CD4-positive, alpha-beta T cell treated with Interferon gamma for 1 hour (primary cell): ENCODE measurements at places on chromosomes 2 and 18.

GRCh38 chr2:526918-527317 lies 150.3 kb downstream of the TMEM18 start:
- no peak for DNase-seq

- no peak for DNase-seq
Observed at GRCh38 chr2:49131801-49132200, 22.5 kb downstream of the FSHR start.

DNA sequence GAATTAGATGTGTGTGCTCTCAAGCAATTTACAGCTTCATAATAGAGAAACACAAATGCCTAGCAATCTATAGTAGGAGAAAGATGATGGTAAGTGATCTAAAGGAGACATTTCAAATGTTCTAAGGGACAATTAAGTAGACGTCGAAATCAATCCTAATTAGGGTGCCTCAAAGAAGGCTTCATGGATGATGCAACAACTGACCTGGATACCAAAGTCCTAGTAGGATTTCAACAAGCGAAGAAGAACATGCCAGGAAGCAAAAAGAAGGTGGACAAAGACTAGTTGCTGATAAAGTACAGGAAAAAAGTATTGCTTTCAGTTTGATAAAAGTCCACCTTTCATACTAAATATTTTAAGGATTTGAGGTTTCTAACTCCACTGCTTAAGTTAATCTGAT lies 12.5 kb downstream of the FIGN start:
- DNase-seq: no peak

DNA sequence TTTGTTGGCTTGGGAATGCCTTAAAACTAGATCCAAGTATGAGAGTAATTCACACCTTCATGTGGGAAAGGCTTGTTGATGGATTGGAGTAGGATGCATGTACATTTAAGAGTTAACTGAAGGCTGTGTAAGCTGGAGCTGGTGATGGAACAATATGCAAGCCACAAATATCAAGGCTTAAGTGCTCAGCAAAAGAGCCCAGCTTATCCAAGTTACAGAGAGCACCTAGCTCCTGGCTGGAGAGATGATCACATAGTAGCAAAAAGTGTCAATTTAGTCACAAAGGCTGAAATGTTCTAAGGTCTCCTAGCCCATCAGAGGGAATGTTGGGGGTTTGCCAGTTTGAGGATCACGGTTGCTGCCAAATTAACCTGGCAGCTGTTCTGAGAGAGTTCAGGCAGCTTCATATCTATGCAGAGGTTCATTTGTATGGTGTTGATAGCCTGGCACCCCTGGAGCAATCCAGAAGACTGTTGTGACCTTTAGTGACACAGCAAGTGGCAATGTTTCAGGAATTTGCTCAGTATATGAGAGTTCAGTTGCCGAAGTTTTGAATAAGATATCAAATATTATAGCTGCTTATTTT lies 228.2 kb downstream of the DOK6 start:
- no peak for DNase-seq

GRCh38 chr2:7226501-7226900 lies 309.3 kb downstream of the RNF144A start:
- DNase-seq: no peak

- DNase-seq: no peak
Observed at GRCh38 chr18:49846718-49847470, 33.6 kb upstream of the ACAA2 start.

DNA sequence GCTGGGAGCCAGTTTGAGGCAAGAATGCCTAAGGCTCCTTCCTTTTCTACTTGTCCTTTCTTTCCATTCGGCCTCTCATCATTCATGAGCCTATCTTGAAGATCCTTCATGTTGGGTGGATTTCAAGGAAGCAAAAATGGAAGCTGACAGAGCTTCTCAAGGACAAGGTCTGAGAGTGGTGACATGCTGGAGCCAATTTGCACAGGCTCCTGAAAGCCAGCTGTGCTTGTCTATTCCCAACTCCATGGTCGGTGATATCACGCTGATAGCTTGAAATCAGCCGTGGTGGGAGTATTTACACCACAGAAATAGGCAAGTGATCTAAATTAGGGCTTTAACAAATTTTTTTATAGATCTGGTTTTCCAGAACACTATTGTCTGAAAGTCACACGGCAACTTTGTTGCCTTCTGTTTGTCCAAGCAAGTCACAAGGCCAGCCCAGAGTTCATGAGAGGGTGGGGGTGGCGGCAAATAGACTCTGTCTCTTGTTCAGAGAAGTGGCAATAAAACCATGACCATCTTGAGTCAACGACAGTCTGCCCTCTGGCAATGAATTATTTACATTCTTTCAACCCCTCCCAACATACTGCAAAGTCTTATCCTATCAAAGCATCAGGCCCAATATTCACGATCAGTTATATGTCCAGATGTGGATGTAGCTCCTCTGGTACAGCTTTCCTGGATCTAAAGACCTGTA lies 49.9 kb upstream of the SLC35F5 start:
- no peak for DNase-seq

DNA sequence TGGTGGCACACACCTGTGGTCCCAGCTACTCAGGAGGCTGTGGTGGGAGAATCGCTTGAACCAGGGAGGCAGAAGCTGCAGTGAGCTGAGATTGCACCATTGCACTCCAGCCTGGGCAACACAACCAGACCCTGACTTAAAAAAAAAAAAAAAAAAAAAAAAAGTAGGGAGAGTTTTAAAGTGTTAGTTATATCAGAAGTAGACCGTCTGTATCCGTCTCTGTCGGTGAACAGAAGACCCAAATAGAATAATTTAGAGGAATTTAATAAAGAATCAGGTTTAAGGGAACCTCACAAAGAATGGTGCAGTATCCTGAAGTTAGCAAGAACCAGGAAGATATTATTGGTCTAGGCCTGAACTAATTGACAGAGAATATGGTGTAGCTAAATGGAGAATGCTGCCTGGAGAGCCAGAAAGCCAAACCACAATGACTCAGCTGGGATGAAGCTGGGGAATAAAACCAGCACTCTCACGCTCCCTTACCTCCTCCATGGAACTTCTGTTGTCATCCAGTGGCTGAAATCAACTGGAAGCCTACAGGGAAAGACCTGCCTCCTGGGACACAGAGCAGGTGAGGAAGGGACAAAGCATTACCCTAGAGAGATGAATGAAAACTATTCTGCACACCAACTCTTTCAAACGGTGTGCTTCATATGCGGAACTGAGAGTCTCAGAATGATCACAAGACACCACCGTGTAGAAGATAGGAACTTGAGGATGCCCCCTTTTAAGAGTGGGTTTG lies 39.1 kb upstream of the PLEKHM3 start:
- DNase-seq: no peak

- no peak for DNase-seq
Observed at GRCh38 chr2:46411245-46411641, 68.1 kb upstream of the TMEM247 start.
